Stimulated activated CD8-positive, alpha-beta memory T cell treated with anti-CD3 and anti-CD28 coated beads, Interleukin-4, amount 100 ng/mL, for 48 hours (primary cell): ENCODE measurements at places on chromosomes 2 and 18.

- no peak for DNase-seq
Observed at GRCh38 chr2:33583194-33583938, 15.7 kb downstream of the FAM98A start.

DNA sequence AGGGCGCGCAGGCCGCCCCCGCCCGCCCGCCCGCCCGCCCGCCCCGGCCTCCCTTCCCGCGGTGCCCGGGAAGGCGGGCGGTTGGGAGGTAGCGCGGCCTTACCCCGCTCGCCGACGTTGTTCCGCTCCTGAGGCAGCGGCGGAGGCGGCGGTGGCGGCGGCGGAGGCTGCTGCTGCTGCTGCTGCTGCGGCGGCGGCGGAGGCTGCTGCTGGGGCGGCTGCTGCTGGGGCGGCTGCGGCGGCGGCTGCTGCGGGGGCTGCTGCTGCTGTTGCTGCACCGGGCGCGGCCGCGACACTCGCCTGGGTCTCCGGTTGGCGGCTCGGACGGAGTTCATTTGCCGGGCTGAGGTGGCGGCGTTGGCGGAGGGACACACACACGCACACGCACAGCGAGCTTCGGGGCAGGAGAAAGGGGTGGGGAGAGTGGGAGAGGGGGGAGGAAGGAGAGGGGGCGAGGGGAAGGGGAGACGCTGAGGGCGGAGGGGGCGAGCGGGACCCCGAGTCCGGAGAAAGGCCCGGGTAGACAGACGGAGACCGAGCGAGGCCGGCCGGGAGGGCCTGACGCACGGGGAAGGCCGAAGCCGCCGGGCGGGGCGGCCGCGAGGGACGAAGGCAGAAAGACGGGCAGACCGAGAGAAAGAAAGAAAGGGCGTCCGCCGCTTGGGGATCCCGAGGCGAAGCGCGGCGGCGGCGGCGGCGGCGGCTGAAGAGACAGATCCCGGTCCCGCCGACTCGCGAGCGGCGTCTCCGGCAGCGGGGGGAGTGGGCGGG, 727 bp downstream of the FBXO11 start:
- peak; percentile 63 for DNase-seq

GRCh38 chr2:29278966-29279365, 163.8 kb downstream of the CLIP4 start:
- no peak for DNase-seq

GRCh38 chr2:109421101-109421500, 192.7 kb downstream of the SEPTIN10 start:
- DNase-seq = no peak

DNA sequence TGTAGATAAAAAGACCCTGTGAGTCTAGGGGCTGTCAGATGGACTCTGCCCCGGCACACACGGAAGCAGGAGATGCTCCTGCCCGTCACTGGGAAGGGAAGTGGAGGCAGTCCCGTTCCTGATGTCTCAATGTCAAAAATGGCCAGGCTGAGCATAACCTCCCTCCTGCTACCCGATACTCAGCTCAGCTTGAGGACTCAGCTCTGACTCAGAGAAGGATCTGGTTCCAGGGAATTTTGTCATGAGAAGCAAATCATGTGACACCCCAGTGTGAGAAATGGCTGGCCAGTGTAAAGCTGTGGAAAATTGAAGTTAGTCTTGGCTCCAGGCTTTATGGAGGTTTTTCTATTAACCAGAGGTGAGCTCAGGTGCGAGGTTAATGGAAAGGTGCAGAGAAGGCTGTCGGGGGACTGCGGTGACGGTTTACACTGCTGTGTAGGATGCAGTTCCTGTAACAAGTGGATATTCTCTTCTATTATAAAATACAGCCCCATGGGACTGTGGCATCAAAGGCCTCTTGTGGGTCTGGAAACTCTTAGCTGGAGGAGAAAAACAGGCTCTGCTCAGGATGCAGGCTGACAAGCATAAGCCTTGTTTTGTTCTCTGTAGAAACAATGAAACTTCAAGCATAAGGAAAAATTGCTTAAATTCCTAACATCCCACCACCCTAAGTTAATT, 24.7 kb upstream of the AGAP1 start:
- DNase-seq = no peak

GRCh38 chr2:144225076-144225475, 294.8 kb downstream of the ZEB2 start:
- no peak for DNase-seq

GRCh38 chr2:16441431-16441830, 224.2 kb downstream of the CYRIA start:
- no peak for DNase-seq

GRCh38 chr2:16821692-16822091, 156.1 kb upstream of the CYRIA start:
- no peak for DNase-seq

DNA sequence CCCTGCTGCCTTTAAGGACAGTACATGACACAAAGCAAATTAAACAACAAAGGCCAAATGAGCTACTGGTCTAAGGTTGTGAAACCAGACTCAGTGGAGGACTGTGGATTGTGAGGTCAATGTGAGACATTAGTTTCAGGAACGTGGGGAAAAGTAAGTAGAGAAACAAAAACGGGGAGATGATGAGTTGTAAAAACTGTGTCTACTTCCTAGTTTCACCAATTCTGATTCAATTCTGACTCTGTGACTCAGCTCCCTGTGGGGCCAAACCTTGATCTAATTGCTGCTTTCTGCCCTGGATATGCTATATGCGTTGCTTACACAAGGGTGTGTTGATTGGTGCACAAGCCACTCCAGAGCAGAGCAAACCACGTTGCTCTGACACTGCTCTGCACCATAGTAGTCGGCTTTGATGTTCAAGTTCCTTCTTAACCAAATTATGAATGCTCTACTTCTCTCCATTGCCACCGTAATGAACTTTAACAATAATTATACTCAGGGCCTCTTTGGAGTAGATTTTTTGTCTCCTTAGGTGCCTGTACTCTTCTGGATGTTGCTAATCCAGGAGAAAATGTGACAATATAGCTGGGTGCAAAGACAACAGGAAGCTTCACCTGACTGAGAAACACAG, 1640.1 kb upstream of the CELF4 start:
- DNase-seq = no peak

- DNase-seq = peak; percentile 29
Observed at GRCh38 chr2:44360749-44361329, 455 bp downstream of the PREPL start.

DNA sequence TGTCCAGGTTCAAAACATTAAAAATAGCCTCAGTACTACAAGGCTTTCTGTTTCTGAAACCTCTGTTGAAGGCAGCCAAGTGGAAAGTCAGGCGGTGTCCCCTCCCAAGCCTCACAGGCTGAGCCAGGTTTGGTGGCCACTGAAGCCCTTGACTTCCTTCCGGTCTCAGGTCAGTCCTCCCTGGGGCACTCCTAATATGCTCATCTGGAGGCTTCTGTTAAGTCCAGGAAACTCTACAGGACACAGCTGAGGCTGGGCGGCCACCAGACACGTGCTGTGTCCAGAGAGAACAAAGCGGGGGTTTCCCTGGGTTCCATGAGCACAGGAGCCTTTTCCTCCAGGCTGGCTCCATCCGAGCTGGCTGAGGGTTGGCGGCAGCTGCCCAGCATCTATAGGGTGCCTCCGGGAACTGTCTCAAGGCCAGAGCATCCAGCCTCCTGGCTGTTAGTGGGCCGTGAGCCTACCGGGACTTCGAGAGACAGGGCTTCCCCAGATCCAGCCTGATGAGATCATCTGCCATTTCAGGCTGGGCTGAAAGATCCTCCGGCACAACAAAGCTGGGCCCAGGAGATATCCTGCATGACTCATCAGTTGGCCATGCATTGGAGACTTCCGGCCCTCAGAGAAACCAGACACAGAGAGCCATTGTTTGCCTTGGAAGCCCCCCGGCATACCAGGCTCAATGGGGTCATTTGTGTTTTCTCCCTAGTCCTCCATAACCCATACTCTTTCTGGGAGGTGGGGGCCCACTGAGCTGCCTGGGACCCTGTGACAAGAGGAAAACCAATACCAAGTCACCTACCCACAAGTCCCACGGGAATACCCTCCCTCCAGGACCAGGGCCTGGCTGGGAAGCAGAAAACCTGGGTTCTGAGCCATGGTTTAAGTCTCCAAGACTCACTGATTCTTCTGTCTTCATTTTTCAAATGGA, 71.7 kb downstream of the HS1BP3 start:
- no peak for DNase-seq

GRCh38 chr2:149076863-149077412, 38.4 kb downstream of the LYPD6B start:
- DNase-seq = no peak

GRCh38 chr2:197378086-197378485, 56.7 kb downstream of the SF3B1 start:
- DNase-seq = no peak

GRCh38 chr2:197286805-197287595, 23.6 kb downstream of the ANKRD44 start:
- no peak for DNase-seq

- peak; percentile 28 for DNase-seq
Observed at GRCh38 chr18:35267809-35268208, 22.2 kb downstream of the ZSCAN30 start.

DNA sequence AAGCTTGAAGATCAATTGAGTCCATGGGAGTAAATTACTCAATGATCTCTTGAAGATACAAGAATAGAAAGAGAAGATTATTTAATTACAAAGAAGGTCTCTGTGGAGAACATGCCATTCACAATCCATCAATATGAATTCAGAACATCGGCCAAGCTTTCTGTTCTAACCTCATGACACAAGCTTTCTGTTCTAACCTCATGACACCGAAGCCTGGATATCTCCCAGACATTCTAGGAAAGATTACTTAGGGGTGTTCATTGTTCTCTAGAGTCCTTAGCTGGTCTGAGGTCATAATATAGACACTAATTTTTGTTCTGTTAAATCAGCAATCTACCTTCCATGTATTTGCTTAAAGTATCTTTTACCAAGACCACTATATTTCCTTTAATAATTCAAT, 95.5 kb downstream of the RDH14 start:
- DNase-seq = no peak

DNA sequence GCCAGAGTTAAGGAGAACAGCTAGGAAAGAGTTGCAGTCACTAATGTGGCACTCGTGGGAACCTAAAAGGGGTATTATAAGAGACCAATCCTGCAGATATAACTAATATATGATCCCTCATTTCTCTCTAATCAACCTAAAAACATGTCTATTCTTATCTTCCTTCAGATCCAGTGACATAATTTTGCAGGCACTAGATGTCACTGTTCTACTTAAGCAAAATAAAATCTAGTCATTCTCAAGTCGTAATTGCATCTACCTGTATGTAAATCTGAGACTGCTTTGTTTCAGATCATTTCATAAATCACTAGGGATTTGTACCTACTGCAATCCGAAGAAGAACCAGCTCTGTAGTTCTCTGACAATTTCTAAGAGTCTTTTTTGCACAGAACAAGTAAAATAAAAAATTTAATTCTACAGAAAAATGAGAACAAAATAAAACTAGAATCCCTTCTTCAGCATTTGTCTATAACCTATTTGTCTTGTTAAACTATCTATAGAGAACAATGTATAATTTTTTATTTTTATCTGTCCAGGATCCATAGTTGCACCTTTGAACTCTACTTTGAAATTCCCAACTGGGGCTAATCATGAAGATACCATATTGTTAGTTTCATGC, 56.5 kb upstream of the ERBB4 start:
- no peak for DNase-seq

GRCh38 chr2:217761645-217762277, 241.0 kb downstream of the TNS1 start:
- no peak for DNase-seq

DNA sequence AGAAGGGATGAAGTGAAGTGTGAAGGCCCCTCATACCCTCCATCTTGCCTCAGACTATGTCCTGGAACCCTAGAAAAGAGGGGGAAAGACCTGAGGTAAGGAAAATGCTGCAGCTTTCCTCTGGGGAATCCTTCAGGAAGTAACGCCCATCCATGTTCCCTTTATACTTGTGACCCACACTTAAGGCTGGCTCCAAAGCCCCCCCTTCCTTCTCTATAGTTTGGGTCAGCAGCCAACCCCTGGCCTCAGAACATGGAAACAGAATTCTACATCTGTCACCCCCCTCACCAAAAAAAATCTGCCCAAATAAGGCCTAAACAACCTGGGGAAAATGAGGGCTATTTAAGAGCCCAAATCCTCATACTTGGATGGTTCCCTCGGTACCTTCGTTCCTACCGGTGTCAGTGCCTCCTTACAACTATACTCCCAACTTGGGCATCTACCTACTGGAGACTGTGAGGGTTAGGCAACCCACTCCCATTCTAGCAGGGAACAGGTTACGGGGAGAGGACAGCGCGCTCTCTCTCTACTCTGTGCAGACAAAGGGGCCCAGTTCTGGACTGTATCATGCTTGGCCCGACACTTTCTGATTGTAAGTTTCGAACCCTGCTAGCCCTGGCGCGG, 689 bp downstream of the OST4 start:
- no peak for DNase-seq
